ENCODE measurements at places on chromosomes 16 and 17. TPM values are rescaled to one million over a fixed set of nuclear protein-coding genes. Genes with fewer than 3 reads are reported as not detected.
A peak's percentile ranks its signal among the peaks of the same experiment; 100 is the strongest.

DNA sequence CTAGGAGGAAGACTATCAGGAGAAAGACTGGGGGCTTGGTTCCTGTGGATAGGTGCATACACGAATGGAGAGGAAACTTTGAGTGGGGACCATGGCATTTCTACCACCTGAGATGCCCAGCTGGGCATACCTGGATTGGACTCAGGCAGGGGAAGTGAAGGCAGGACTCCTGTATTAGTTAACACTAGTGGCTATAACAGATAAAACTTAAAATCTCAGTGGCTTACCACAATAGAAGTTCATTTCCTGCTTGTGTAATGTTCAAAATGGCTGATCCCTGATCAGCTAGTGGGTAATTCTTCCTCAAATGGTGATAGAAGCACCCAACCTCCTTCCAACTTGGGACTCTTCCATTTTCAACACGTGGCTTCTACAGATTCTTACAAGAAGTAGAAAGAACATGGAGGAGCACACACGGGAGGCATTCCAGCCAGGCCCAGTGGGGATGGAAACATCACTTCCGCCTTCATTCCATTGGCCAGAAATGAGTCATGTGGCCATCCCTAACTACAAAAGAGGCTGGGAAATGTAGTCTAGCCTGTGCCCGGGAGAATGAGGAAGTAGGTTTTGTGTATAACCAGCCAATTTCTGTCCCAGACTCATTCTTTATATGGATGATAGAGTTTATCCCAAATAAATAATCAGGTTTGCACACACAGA is 112.1 kb downstream of the UTP18 start:
- no peak for DNase-seq
- H3K4me3 ChIP-seq, result no peak overlapping the region
- H3K36me3 ChIP-seq, result peaks cover 7% of the 10 kb centered on the region
- peak overlapping the region; percentile 15 for H3K27ac ChIP-seq
- no peaks in the 10 kb centered on the region for H3K27me3 ChIP-seq
- peaks cover 7% of the 10 kb centered on the region for H3K4me1 ChIP-seq

GRCh38 chr17:57456622-57457021 is 200.3 kb downstream of the MSI2 start:
- H3K27ac ChIP-seq, result peak overlapping the region; percentile 15
- no peak overlapping the region for H3K4me3 ChIP-seq
- H3K27me3 ChIP-seq, result no peaks in the 10 kb centered on the region
- no peak for DNase-seq
- peaks cover 53% of the 10 kb centered on the region for H3K4me1 ChIP-seq
- H3K36me3 ChIP-seq, result peaks cover 26% of the 10 kb centered on the region

ATP2C2 gene
- total RNA-seq, result not detected

SLC6A4 gene
- not detected for total RNA-seq

TPPP3 gene
- not detected for total RNA-seq

- no peak for DNase-seq
- H3K4me3 ChIP-seq, result no peak overlapping the region
- no peak overlapping the region for H3K27ac ChIP-seq
These were observed 192.1 kb downstream of the ZNF18 start for GRCh38 chr17:11805138-11805537.

DNA sequence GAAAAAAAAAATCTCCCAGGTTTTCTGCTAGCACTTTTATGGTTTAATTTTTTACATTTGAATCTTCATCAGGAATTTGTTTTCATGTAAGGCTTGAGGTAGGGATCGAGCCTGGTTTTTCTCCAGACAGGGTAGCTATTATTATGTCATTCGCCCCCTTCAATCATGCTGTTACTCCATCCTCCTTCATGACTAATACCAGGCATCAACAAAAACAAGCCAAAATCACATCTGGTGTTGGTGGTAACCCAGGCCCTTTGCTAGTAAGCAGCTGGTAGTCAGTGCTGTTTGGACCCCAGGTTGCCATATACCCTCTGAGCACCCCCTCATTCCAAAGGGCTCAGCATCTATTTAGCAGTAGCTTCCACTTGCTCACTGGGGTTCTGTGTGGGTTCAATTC is 29.5 kb downstream of the DRC3 start:
- no peak overlapping the region for H3K4me3 ChIP-seq
- no peaks in the 10 kb centered on the region for H3K36me3 ChIP-seq
- H3K4me1 ChIP-seq, result peaks cover 6% of the 10 kb centered on the region
- H3K27me3 ChIP-seq, result no peaks in the 10 kb centered on the region
- H3K27ac ChIP-seq, result no peak overlapping the region

CDRT15L2 gene
- not detected for total RNA-seq

ZG16B gene
- total RNA-seq, result 8.1 TPM

CSH2 gene
- not detected for total RNA-seq

GRCh38 chr17:77877036-77877435 is 81.5 kb upstream of the TNRC6C start:
- peaks cover 2% of the 10 kb centered on the region for H3K27me3 ChIP-seq
- H3K36me3 ChIP-seq, result peaks cover 15% of the 10 kb centered on the region
- no peak overlapping the region for H3K4me3 ChIP-seq

DNA sequence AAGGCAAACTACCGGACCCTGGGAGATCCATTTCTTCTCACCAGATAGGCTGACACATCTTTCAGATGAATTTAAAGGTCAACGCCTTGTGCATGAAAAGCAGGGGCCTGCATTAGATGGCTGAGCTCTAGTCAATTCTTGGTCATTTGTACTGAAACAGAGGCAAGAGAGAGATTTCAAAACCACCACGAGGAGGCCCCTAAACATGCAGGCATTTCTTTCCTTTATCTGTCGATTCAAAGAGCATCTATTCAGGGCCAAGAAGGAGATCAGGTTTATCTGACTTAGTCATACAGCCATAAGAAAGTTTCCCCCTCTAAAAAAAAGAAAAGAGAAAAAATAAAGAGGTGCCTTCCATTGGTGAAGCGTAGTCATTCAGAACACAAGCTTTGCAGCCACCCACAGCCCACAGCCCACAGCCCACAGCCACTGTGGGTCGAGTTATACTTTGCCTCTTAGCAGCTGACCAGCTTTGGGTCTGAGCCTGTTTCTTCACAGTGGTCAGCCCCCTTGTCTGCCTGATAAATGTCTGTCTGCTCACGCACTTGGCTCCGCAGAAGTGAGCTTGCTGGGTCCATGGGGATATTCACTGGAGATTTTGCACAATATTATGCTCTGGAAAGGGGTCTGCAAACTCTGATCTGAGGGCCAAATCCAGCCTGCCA is 207.5 kb downstream of the CDH13 start:
- no peak overlapping the region for H3K27ac ChIP-seq
- no peak for DNase-seq
- no peaks in the 10 kb centered on the region for H3K36me3 ChIP-seq

GRCh38 chr17:80827646-80828643 is 163.7 kb upstream of the CHMP6 start:
- H3K27me3 ChIP-seq, result no peaks in the 10 kb centered on the region
- peaks cover 17% of the 10 kb centered on the region for H3K36me3 ChIP-seq
- H3K4me3 ChIP-seq, result no peak overlapping the region
- DNase-seq, result peak; percentile 22

DNA sequence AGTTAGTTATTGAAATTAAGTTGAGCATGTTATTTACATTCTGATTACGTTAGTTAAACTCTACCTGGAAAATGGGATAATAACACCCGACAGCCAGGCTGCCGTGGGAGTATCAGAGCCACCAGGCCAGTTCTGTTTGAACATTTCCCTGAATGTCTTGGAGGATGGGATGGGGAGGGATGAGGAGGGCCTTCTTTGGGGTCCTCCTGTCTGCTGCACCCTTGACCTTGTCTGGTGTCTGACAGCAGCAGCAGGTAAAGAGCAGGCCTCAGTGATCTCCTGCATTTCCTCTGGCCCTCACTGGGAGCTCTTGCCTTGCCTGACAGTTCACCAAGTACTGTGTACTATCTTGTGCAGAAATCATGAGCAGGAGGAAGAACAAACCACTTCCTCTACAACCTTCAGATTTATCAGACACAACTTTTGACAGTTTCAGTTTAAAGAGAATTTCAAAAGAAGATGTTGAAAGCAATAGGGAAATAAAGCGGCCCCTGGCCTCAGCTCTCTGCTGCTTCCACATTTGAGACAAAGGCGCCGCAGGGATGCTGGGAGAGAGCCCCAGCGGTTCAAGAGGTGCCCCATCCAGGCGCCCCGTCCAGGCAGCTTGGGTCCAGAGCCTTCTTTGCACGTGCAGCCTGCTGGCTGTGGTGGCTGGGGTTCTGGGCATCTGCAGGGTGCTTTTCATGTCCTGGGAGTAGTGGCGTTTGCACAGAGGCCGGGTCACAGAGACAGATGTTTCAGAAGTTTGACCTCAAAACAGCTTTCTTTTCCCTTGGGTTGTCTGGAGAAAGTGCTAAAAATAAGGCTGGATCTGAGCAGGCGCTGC is 25.3 kb downstream of the CMIP start:
- H3K4me1 ChIP-seq, result peaks cover 47% of the 10 kb centered on the region
- H3K27me3 ChIP-seq, result no peaks in the 10 kb centered on the region
- H3K27ac ChIP-seq, result peak overlapping the region; percentile 94
- peak overlapping the region; percentile 73 for H3K4me3 ChIP-seq

DNA sequence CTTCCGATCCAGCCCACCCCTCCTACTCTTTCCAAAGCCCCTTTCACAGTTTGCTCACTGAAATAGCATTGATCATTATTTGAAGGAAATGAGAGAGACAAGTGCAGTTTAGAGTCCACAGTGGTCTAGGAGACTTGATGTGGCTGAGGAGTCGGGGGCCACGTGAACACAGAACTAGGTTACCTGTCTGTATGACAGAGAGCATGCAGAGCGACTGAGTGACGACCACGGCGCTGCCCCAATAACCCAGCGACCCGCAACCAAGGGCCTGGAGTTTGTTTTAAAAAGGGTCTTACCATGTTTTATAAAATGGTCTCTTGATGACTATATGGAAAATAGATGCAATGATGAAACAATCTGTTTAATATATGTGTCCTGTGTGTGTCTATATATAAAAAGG is 39.5 kb downstream of the NDEL1 start:
- no peak overlapping the region for H3K4me3 ChIP-seq
- no peaks in the 10 kb centered on the region for H3K27me3 ChIP-seq
- H3K27ac ChIP-seq, result no peak overlapping the region

MT1E gene
- total RNA-seq, result 36.4 TPM

USP32 gene
- 37.0 TPM for total RNA-seq

GRCh38 chr17:77829843-77830799 is 128.4 kb upstream of the TNRC6C start:
- H3K36me3 ChIP-seq, result no peaks in the 10 kb centered on the region
- no peak overlapping the region for H3K4me3 ChIP-seq
- H3K27ac ChIP-seq, result no peak overlapping the region
- peak; percentile 21 for DNase-seq
- peaks cover 14% of the 10 kb centered on the region for H3K4me1 ChIP-seq

DNA sequence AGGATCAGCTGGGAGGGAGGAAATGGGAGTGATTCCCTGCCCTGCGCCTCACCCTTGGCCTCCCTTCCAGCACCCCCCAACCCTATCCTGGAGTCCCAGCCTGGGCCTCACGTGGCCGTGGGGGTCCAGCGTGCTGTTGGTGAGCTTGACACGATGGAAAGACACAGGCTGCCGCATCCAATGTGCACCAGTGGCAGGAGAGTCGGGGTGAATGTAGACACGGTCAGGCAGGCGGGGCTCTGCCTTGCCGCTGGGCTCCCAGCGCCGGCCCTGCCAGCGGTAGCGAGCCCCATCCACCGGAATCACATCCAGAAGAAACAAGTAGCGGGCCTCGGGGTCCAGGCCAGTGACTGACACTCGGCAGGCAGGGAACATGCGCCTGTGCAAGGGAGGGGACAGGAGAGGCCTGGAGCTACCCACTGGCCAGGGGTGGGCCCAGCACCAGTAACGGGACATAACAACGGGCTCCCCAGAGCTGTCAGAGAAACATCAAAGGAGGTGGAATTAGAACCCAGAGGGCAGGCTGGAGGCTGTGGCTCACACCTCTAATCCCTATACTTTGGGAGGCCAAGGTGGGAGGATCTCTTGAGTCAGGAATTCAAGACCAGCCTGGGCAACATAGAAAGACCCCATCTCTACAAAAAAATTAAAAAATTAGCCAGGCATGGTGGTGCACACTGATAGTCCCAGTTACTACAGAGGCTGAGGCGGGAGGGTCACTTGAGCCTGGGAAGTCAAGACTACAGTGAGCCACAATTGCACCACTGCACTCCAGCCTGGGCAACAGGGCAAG is 2.7 kb downstream of the TBX6 start:
- peak overlapping the region; percentile 51 for H3K27ac ChIP-seq
- no peak for DNase-seq
- peaks cover 16% of the 10 kb centered on the region for H3K36me3 ChIP-seq
- H3K4me1 ChIP-seq, result peaks cover 33% of the 10 kb centered on the region
- H3K4me3 ChIP-seq, result no peak overlapping the region

TMC6 gene
- 646 TPM for total RNA-seq

DNA sequence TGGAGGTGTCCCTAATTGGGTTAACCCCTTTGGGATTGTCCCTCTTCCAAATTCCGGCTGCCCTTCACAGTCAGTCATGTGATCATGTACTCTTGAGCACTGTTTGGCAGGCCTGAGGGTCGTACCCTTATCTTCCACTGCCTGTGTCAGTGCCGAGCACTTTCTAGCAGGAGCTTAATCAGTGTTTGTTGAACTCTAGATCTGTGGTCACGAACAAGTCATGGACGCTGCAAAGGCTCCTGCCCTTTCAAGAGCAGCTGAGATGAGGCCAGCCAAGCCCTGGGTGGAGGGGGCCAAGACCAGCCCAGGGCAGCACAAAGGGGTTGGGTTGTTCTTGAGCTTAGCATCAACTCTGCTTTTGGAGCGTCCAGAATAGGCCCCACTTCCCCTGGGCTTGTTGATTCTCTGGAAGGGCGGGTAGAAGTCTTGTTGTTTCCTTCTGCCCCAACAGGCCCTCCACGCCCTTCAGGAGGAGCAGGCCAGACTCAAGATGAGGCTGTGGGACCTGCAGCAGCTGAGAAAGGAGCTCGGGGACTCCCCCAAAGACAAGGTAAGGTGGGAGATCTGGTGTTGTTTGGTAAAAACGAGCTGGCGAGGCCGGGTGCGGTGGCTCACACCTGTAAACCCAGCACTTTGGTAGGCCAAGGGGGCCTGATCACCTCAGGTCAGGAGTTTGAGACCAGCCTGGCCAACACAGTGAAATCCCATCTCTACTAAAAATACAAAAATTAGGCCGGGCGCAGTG is 5.3 kb downstream of the IFI35 start:
- H3K27me3 ChIP-seq, result no peaks in the 10 kb centered on the region
- peaks cover 29% of the 10 kb centered on the region for H3K4me1 ChIP-seq
- peaks cover 9% of the 10 kb centered on the region for H3K36me3 ChIP-seq
- peak overlapping the region; percentile 42 for H3K27ac ChIP-seq

KRTAP2-3 gene
- total RNA-seq, result not detected

DNA sequence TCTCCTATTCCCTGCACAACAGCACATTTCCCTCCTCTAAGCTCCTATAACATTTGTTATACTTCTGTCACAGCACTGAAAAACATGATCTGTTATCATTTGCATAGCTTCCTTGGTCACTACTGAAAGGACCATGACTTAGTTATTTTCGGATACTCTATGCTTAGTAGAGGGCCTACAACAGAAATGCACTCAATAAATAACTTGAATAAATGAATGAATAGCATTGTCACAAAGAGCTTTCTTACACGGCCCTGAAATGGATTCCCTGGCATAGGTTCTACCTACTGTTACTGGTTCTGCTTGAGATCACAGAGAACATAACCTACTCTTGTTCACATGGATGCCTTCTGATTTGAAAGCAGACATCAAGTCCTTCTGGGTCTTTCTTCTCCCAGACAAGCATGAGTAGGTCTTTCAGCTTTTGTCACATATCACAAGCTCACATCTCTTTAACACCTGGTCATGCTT is 41.6 kb downstream of the MYO1D start:
- H3K4me1 ChIP-seq, result no peaks in the 10 kb centered on the region
- H3K36me3 ChIP-seq, result no peaks in the 10 kb centered on the region
- peaks cover 11% of the 10 kb centered on the region for H3K27me3 ChIP-seq

Measured in activated naive CD8-positive, alpha-beta T cell treated with anti-CD3 and anti-CD28 coated beads, Interleukin-2, amount 10 ng/mL, durations not matched to agents 7 days and 5 days (primary cell).